ENCODE measurements at places on chromosomes 6 and 20.

- DNase-seq, result no peak
Observed at GRCh38 chr6:168712993-168713392, 272.0 kb downstream of the SMOC2 start.

DNA sequence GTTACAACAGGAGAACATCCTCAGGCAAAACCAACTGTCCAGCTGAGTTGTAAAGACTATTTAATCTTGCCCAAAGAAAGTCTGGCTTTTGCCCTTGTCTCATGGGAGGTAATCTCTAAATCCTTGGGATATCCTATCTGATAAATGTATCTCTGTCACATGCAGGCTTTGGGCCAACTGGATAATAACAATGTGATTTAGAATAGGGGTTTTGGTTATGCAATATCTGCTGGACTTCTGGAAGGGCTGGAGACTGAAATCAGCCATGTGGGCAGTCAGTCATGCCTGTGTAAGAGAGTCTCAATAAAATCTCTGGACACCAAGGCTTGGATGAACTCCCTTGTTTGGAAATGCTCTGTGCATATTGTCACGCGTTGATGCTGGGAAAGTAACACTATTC is 56.3 kb upstream of the PRL start:
- no peak for DNase-seq

GRCh38 chr6:62446647-62447316 is 160.8 kb upstream of the KHDRBS2 start:
- DNase-seq, result no peak

- DNase-seq, result no peak
Observed at GRCh38 chr6:109381061-109381746, 1.1 kb downstream of the CD164 start.

GRCh38 chr6:159973406-159973805 is 4.5 kb downstream of the IGF2R start:
- no peak for DNase-seq

DNA sequence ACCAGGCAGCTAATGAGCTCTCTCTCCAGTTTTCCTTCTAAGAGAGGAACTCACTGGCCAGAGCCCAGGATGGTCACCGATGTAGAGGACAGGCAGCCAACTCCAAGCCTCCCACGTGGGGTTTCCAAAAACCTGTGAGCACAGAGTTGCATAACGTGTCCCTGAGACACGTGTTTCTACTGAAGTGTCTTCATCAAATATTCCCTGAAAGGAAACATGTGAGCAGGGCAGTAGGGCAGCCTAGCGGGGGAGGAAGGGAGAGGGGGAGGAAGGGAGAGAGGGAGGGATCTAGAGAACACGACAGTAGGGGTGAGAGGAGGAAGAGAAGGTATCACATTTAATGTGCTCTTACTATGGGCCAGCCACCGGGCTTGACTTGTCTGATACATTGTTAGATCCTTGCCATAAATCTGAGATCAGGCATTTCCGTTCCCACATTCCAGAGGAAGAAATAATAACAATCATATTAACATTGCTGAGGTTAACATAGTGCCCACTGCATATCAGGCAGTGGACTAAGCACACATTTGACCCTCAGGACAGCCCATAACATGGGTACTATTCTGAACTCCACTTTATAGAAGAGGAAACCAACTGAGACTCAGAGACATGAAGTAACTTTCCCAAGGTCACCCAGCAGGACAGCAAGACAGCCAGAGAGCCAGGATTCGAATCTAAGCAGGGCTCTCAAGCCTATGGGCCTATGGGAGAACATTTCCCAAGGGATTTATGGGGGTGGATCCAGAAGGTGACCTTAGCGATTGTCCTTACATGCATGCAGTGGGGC is 4.5 kb upstream of the SYS1 start:
- peak; percentile 45 for DNase-seq

DNA sequence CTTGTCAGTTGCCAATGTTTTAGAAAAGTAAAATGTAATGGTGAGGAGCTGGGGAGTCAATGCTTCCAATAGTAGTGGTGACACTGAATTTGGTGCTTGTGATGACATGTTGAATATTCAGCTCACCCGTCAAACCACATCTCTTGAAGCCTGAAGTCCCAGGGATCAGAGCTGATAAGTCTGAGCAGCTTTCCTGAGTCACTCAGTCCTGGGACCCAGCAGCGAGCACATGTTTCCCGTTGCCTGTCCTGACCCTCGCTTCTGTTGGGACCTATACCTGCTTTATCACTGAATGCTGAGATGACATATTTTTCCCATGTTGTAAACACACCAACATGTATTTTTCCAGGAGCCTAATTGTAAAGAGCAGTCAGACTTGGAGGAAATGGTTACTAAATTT is 693.6 kb downstream of the QKI start:
- no peak for DNase-seq

- DNase-seq, result no peak
Observed at GRCh38 chr6:113558966-113559365, 298.2 kb upstream of the MARCKS start.

DNA sequence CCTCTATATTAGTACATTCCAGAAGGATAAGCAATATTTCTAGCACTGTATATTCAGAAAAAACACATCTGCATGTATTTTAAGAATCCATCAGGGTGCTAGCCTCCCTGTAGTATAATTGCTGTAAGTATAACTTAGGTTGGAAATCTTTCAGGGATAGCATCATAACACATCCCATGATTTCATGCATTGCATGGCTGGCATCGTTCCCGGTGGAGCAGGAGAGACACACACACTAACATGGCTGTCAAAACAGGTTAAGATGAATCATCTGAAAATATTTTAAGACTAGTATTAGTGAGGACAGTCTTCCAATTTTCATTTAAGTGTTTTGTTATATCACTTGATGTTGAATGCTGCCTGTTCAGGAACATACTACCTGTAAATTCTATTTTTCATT is 32.1 kb upstream of the CENPW start:
- no peak for DNase-seq

DNA sequence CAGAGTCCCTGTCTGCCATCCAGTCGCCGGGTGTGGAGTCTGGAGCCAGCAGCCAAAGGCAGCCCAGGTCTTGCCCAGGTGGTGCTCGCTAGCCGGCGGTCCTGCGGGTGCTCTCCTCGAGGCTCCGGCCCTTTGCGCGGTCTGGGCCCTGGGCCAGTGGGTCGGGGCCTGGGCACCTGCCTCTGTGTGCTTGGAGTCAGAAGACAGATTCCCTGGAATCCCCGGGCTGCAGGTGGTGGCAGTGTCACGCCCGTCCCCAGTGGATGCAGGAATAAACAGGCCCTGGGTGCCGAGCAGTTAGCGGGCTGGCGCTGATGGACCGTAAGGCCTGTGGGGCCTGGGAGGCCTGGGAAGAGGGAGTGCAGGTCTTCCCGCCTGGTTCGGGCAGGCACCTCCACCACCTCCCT is 5.3 kb downstream of the SS18L1 start:
- DNase-seq, result no peak

DNA sequence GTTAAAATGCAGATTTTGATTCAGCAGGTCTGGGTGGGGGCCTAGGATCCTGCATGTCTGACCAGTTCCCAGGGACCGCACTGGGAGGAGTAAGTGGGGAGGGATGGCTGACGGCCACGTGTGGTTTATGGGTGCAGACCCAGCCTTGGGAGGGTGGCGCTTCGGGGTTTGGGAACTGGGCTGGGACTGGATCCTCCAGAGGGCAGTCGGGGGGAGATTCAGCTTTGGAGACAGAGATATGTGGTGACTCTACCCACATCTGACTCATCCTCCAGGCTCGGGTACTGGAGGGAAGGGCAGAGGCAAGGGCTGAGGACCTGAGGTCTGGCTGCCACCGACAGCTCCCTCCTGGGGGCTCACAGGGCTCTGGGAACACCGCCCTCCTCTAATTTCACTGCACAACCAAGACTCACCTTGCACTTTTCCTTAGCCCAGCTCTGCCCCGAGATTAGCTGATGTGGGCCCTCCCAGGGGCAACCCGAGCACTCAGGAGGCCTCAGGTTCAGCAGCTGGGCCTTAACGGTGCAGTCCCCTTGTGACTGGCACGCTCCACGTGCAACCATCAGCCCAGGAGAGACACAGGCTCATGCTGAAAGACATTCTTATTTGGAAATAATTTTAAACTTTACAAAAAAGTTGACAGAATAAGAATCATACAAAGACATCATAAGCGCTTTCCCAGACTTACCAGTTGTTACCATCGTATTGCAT is 172.8 kb upstream of the PMEPA1 start:
- no peak for DNase-seq

DNA sequence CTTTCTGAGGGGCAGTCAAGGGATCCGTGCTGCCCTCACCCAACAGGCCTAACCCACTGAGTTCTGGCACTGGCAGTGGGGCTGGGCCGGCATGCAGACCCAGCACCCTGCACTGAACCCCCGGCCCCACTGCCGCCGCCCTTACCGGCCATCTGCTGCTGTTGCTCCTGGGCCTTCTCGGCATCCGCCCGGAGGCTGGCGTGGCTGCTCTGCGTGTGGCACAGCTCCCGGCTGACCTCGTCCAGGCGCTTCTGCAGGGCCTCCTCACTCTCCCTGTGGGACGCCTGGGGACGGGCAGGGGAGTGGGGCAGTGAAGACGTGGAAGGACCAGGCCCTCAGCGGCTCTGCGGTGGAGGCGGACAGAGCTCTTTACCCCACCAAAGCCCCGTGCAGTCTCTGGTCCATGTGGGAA is 52.4 kb downstream of the RRBP1 start:
- DNase-seq, result no peak

- no peak for DNase-seq
Observed at GRCh38 chr20:6783752-6784151, 16.3 kb downstream of the BMP2 start.

DNA sequence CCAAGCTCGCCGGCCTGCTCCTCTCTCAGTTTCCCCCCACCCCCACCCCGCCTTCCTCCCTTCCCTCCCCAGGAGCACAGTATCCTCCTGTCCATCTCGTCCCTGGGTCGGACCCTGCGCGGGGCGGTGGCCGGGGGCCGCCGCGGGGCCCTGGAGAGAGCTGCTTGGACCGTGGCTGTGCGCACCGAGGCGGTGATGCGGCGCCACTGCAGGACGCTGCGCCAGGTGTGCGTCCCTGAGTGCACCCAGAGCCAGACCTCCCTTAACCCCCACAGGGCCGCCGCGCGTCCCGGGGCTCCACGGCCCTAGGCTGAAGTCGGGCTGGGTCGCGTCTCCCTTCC is 2.2 kb downstream of the C20orf204 start:
- no peak for DNase-seq

DNA sequence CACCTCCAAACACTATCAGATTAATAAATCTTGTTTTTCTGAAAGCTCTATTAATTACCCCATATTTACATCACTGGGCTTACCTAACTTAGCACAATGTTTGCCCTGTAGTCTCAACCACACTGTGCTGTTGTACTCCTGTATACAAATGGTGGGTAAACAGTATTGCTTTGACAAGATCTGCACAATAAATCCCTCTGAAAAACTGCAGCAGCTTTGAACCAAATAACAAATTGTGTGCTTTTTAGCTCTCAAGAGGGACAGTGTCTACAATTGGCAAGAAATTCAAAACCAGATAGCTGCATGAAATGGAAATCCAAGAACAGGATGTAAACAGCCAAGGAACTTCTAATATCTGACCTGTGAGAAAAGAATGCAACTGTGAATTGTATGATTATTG is 10.4 kb downstream of the KIF6 start:
- DNase-seq, result no peak

- no peak for DNase-seq
Observed at GRCh38 chr6:70142034-70142433, 160.8 kb downstream of the COL9A1 start.

DNA sequence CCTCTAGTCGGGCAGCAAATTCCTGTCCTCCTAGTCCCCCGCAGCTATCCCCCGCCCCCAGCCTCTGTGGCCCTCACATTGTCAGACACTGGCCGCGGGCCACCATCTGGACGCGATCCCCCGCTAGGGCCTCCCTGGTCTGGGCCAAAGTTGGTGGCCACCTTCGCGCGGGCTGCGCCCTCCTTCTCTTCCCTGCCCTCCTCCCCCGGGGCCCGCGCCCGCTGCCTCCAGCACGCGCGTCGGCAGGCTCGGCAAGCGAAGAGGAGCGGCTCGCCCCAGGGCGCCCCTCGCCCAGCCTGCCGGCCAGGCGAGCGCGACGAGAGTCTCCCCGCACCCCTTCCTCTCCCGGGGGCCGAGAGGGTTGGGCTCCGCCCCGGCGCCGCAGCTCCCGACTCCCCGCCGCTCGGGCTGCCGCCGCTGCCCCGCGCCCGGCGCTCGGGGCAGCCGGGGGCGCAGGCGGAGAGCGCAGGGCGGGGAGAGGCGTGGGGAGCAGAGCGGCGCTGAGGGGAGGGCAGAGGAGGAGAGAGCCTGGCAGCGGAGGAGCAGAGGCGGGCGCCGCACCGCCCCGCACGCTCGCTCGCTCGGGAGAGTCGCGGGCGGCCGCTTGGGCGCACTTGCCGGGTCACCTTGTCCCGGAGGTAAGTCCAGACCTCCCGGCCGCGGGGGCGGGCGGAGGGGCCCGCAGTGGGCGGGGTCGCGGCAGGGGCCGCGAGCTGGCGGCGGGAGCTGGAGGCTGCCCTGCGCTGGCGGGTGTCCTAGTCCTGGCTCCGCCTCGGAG is at the start of gene SYNDIG1:
SYNDIG1 (plus strand) TSS at position 514 of the 778 bp plus-strand sequence. CDS start 73,469 bp downstream, outside the sequence.
- peak; percentile 79 for DNase-seq

GRCh38 chr6:87251225-87251624 is 71.2 kb upstream of the SMIM8 start:
- no peak for DNase-seq

DNA sequence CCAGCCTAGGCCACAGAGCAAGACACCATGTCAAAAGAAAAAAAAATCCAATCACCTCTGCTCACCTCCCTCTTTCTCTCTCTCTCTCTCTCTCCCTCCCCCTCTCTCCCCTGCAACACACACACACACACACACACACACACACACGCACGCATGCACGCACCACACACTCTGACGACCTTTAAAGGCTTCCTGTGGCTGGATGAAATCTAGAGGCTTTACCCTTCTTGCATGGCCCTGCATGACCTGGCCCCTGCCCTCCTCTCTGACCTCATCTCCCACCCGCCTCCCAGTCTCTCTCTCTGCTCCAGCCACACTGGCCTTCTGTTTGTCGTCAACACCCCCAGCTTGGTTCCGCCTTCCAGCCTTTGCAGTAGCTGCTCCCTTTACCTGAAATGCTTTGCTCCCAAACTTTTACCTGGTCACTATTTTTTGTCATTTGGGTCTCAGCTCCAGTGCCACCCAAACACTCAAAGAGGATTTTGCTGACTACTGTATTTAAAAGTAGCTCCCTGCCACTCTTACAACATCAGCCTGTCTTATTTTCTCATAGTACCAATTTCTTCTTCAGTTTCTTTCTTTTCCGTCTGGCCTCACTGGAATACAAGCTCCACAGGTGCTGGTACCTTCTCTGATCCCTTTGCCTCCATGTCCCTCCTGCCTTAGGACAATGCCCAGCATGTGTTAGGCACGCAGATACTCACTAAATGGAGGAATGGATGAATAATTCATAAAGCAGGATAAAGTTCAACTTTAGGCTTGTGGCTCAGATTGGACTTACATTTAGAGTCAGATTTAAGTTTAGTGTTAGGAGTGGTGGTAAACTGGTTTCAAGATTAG is 4.3 kb upstream of the LTA start:
- DNase-seq, result no peak

All from caudate nucleus (tissue), 63 donors.